GM12865 (cell line): ENCODE measurements at places on chromosomes 6 and 20.
A peak's percentile ranks its signal among the peaks of the same experiment; 100 is the strongest.

DNA sequence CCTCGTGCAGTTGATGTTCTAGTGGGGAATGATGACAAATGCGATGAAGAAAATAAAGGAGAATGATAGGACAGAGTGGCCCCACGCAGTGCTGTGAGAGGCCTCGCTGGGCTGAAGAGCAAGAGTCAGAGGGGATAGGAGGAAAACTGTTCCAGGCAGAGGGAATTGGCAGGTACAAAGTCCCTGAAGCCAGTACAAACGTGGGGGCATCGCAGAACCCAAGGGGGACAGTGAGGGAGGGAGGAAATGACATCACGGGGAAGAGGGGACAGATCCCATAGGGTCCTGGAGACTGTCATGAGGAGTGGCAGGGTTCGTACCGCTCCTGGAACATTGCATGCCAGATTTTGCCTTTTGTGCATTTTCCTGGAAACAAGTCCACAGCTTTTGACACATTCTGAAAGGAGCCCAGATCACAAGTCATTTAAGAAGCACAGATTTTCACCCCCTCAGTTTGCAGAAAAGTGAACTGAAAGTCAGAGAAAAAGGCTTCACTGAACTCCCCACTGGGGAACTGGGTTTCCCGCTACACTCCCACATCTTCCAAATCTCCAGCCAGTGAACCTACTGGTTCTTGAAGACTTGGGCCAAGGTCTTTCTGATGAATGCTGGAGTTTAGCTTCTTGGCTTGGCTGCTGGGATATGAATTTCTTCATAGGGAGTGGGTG is 77.0 kb downstream of the SULF2 start:
- DNase-seq: peak; percentile 52

GRCh38 chr6:170160628-170161611 is 130.0 kb downstream of the DLL1 start:
- no peak for DNase-seq

GRCh38 chr20:775679-776135 is 7.4 kb upstream of the SLC52A3 start:
- no peak for DNase-seq

- no peak for DNase-seq
Observed at GRCh38 chr6:131292145-131292938, 157.1 kb downstream of the AKAP7 start.
